M059J (cell line): ENCODE measurements at places on chromosomes 1 and 21. TPM values are rescaled to one million over a fixed set of nuclear protein-coding genes. Genes with fewer than 3 reads are reported as not detected.

Gene KCNE2
- 0.10 TPM in 1 of 2 replicates, not detected in the other for total RNA-seq

Gene SDC3
- total RNA-seq, result 17.1 and 49.2 TPM in 2 replicates

Gene RBM11
- 0.20 TPM in 1 of 2 replicates, not detected in the other for total RNA-seq

DNA sequence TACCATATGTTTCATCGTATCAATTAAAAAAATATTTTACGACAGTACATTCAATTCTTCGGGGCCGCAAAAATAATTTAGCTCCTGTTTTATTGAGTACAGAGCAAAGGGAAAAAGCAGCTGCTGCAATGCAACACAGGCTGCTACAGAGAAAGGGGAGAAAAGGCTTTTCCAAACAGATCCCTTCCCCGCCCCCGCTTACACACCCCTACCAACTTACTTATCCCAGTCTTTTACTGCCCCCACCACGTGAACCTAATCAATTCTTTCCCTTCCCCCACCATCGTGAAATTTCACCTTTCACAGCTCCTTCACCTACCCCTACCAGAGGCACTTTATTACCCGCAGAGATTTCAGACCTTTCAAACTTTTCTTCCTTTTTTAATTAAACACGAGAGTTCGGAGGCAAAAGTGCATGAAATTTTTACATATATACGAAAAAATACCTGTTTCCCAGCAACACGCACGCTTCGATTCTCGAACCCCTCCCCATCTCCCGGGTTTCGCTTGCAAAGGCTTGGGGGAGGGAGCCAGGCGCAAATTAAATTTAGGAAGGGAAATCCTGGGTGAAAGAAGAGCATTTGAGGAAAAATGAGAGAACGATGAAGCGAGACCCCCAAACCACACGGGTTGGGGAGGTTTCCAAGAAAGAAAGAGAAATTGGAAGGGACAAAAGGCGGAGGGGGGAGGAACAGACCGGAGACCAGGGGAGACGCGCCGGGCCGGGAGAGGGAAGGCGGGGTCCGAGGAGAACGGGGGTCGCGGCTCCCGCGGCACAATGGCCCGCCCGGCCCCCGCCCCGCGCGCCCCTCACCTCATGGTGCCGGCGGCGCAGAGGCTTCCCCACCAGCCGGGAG lies 823 bp downstream of the ENAH start:
- DNase-seq, result peak; percentile 47

Gene KCNA3
- total RNA-seq, result not detected in 2 replicates

- no peak for DNase-seq
Observed at GRCh38 chr1:90356101-90356500, 361.0 kb downstream of the BARHL2 start.

- DNase-seq, result no peak
Observed at GRCh38 chr1:165289556-165289955, 67.0 kb downstream of the LMX1A start.

Gene CD1D
- total RNA-seq, result 0.34 TPM in 1 of 2 replicates, not detected in the other

DNA sequence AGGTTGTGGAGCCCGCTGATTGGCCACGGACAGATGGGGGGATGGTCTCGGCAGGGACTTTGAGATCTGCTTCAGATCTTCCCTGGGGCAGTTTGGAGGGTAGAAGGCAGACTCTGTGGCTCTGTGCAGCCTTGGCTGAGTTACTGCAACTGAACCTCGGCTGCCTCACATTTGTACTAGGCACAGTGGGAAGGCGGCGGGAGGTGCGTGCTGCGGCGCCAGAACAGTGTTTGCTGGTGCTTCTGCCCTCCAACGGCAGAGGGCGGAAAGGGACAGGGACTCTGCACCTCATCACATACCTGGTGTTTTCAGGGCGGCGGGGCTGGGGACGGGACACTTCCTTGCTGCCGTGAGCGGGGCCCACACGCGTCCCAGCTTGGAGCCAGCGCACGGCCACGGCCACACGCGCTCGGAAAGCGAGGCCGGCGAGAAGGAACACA lies 26.2 kb downstream of the SLC66A1 start:
- no peak for DNase-seq

Gene RIMKLA
- total RNA-seq, result not detected in 2 replicates

DNA sequence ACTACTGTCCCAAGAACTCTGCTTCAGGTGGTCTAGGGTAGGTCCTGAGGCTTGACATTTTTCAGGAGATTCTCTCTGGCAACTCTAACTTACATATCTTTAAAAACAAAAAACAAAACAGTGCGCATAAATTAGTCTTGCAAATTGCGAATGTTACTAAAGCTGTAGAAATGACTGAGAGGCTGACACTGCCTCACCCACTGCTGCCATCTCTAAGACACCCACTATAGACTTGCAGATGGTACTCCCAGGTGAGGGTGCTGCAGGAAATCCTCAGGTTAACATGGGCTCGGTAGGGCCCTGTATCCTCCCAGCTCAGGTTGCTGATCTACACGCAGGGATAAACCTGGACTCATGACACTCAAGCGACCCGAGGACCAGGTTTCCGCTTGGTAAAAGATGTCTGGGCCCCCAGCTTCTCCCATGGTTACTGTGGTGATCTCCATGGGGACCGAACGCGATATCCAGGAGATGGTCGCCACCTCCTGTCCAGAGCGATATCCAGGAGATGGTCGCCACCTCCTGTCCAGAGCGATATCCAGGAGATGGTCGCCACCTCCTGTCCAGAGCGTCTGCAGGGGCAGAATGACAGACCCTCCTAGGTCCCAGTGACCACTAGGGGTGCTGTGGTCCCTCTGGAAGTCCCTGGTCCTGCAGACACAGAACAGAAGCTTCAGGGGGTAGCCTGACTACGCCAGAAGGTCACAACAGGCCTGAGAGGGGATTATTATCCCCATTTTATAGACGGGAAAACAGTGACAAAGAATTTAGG lies 16.2 kb upstream of the LY9 start:
- peak; percentile 26 for DNase-seq

DNA sequence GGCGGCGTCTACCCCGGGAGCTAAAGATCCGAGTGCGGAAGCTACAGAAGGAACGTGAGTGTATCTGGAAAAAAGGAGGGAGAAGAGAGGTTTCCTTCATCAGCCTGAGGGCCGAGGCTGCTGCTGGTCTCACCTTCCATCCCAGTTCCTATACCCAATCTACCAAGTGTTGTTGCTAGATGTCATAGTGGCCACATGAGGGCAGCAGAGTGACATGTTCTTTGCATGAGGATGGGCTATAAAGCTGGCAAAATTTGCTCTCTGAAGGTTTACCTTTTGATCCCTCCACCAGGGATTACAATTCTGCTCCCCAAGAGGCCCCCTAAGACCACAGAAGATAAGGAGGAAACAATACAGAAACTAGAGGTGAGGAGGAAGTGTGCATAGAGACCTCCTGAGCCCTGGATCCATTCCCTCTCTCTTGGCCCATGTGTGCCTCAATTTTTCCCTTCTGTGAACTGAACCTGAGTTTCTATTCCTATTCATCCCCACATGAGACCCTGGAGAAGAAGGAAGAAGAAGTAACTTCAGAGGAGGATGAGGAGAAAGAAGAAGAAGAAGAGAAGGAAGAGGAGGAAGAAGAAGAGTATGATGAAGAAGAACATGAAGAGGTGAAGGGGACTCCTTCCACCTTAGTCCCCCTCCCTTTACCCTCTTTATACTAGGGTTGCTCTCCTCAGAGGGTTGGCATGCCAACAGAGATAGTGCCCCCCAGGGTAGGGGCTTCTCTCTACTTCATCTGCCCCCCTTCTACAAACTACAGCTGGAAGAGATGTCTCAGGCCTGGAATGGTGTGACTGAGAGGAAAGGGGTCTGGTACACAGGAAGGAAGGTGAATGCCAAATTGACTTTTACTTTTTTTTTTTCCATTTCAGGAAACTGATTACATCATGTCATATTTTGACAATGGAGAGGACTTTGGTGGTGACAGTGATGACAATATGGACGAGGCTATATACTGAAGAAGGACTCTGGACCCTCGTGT lies 13.3 kb downstream of the POLR3GL start:
- peak; percentile 85 for DNase-seq

GRCh38 chr1:211420389-211420788 lies 71.6 kb downstream of the RD3 start:
- DNase-seq, result peak; percentile 78

DNA sequence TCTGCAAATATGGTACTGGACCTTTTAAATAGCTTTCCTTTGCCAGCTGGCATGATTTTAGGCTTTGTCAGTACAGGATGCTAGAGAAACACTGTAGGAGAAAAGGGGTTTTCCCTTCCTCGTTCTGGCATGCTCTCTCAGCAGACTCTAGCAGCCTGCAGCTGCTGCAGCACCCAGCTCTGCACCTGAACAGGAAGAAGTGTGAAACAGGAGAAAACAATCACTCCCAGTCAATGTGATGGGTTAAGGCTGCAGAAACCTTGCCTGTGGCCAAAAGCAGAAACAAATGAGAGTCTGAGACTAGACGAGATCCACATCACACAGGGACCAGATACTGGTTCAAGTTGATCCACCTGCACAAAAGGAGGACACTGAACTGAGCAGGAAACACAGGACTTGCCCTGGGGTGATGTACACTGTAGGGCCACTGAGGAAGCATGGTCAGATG lies 21.2 kb downstream of the OVGP1 start:
- DNase-seq, result peak; percentile 11

DNA sequence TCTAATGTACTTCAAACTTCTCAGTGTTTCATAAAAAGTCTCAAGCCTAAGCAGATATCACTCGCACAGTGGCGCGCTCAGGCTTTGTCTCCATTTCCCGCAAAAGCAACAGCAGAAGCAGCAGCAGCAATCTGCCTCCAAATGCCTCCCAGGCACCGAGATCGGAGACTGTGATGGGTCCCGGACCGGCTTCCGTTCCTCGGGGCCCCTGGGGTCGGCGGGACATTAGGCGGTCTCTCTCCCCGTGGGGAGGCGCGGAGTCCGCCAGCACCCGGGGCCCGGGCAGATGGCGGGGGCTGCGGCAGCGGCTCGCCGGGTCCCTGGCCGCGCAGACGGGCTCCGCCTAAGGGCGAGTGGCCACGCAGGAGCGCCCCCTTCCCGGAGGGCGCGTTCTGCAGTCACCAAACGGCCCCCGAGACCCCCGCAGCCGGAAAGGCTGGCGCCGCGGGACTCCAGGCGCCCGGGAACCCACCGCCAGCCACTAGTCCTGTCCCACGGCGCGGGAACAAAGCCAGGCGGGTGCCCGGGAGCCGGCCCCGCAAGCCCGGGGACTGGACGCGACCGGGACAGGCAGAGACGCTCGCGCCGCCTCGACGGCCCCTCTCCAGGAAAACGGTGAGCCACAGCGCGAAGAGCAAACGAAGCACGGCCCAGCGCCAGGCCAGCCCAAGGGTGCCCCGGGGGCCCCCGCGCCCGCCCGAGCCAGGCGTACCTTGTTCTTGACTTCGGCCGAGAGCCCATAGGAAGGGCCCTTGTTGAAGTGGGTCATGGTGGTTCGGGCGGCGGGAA lies 590 bp downstream of the CNN3 start:
- peak; percentile 56 for DNase-seq

GRCh38 chr1:5770981-5771765 lies 221.1 kb downstream of the NPHP4 start:
- peak; percentile 9 for DNase-seq

Gene C4BPB
- total RNA-seq, result not detected in 2 replicates

Gene SMIM1
- total RNA-seq, result not detected in 2 replicates
